ENCODE measurements at places on chromosomes 1 and 21. TPM values are rescaled to one million over a fixed set of nuclear protein-coding genes. Genes with fewer than 3 reads are reported as not detected.

The ERICH3 gene
- total RNA-seq, result not detected

- no peak for DNase-seq
These were observed 353.2 kb downstream of the NTNG1 start for GRCh38 chr1:107494061-107494460.

GRCh38 chr1:174786760-174787159 lies 213.0 kb upstream of the CACYBP start:
- DNase-seq, result no peak

- no peak for DNase-seq
These were observed 455 bp downstream of the UCHL5 start for GRCh38 chr1:193058529-193059281.

GRCh38 chr1:27602462-27603308 lies 1.3 kb downstream of the AHDC1 start:
- no peak for DNase-seq

GRCh38 chr1:247165674-247166073 lies 6.1 kb downstream of the ZNF124 start:
- no peak for DNase-seq

The HTR6 gene
- not detected for total RNA-seq

The LCE1C gene
- not detected for total RNA-seq

The NFASC gene
- total RNA-seq, result not detected

The PANK4 gene
- total RNA-seq, result 20.5 TPM

GRCh38 chr1:165816826-165817497 lies 10.5 kb upstream of the UCK2 start:
- DNase-seq, result no peak

DNA sequence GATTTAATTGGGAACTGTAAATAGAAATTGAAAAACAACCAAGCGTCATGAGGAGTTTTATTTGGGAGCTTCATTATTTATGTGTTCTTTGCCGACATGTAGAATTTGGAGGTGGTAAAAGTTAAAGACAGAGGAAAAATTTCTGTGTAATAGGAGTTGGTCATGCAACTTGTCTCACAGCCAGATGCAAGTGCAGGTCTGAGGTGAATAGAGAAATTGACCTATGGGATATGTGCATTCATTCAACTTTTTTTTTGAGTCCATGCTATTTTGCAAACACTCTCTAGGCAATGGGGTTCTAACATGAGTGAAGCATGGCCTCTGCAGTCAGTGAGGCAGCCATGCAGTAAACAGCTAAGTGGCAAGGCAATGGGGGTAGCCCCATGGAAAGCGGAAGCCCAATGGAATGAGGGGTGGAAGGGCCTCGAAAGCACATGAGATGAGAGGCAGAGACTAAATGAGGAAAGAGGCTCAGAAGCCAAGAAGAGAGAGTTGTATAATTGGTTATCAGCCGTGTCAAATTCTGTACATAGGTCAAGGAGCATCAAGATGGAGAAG lies 56.4 kb upstream of the NRIP1 start:
- no peak for DNase-seq

- DNase-seq, result no peak
These were observed 26.6 kb downstream of the SMAP2 start for GRCh38 chr1:40399984-40400704.

- no peak for DNase-seq
These were observed 69.6 kb downstream of the DMAP1 start for GRCh38 chr1:44282704-44283426.

- no peak for DNase-seq
These were observed 703.2 kb downstream of the MRPL39 start for GRCh38 chr21:24903994-24904635.

GRCh38 chr1:67626861-67627235 lies 58.2 kb upstream of the GADD45A start:
- no peak for DNase-seq

The GBP6 gene
- not detected for total RNA-seq

DNA sequence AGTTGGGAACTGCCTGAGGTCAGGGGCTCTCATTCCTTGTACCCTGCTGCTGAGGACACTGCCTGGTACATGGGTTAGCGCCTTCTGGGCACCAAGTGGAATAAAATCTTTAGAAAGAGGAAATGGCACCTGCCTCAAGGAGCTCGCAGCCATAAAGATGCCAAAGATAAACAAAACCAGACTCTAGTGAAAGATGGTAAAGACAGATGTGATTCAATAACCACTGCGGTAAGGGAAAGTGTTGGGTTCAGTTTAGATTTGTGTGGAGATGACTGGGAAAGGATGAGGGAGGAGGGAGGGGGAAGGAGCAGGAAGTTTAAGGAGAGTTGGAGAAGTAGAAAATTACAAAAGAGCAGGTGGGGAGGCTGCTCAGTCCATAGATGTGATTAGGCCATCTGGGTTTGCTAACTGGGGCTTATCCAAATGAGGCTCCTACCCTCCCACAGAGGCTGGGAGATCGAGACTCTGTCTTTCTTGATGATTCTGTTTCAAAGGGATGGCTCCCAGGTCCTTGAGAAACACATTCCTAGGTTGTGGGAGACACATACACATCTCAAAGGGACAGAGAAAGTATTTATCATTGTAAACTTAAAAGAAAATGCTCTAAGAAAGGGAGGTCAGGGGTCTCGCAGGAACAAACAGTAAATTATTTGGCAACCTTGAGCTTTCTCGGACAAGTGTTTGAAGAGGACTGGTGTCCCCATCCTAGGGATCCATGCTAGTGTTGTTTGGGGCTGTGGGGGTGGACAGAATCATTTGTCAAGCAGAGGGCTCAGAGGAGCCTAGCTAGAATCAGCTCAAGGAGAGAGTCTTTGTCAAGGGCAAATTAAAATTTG lies 65.7 kb upstream of the MORC3 start:
- DNase-seq, result no peak

- no peak for DNase-seq
These were observed 701 bp upstream of the MUTYH start for GRCh38 chr1:45340816-45341466.

- no peak for DNase-seq
These were observed 248.1 kb upstream of the RAB4A start for GRCh38 chr1:229022595-229023333.

GRCh38 chr1:64601207-64601606 lies 131.3 kb downstream of the CACHD1 start:
- DNase-seq, result no peak

The HEYL gene
- total RNA-seq, result 11.8 TPM

DNA sequence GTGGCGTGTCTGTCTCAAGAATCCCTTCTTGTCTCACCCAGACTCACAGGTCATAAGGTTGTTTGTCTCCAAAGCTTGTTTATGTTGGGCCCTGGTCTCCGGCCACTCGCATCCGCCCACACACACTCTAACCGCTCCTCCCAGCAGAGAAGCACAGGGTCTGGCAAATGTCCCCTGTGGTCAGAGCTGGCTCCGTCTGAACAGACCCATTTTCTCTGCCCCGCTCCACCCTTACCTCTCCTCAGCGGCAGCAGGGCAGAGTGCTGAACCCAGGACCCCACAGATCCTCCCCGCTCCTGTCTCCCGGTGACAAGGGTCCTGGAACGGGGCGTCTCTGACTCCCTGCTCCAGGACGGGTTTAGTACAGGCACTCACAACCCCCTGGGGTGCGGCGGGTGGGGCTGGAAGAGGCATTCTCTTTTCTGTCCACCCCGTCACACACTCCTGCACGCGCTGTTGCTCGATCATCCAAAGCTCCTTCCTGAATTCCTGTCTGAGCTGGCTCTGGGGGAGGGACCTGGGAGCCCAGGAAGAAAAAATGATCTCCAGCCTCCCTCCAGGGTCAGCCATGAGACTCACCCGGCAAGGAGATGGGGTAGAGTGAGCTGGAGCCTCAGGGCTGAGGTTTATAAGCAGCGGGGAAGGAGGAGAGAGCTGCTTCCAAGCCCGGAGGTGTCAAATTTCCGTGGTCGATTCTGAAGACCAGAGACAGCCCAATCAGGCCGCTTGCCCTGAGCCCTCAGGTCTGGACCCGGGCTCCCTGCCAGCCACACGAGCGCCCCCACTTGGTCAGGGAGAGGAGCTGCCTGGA lies at the start of gene S100A13:
Gene S100A13, minus strand, starts transcription at position 602 of the 811 bp plus-strand sequence. CDS start 1,033 bp downstream, outside the sequence.
- peak; percentile 92 for DNase-seq

- no peak for DNase-seq
These were observed 21.9 kb downstream of the MCOLN2 start for GRCh38 chr1:84975035-84975434.

The MSH4 gene
- 0.20 TPM for total RNA-seq

GRCh38 chr1:24857507-24858133 lies 72.5 kb downstream of the RUNX3 start:
- no peak for DNase-seq

GRCh38 chr1:51750218-51750617 lies 128.3 kb downstream of the NRDC start:
- no peak for DNase-seq

The PTGFR gene
- total RNA-seq, result 2.0 TPM

DNA sequence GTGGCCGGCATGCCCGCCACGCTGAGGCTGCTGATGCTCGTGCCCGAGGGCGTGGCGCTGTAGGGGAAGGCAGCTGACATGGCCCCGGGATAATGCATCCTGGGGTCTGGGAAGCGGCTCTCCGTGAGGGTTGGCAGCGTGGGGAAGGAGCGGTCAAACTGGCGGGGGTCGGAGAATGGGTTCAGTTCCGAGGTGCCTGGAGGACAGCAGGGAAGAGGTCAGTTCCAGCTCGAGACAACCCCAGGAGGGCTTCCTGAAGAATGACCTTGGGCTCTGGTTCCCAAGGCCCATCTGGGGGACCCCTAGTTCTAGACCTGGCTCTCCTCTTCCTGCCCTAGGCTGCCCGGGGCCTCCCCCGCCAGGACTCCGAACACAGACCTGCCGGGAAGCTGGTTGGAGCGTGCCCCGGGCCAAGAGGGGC lies 27.6 kb downstream of the RUNX3 start:
- DNase-seq, result no peak

DNA sequence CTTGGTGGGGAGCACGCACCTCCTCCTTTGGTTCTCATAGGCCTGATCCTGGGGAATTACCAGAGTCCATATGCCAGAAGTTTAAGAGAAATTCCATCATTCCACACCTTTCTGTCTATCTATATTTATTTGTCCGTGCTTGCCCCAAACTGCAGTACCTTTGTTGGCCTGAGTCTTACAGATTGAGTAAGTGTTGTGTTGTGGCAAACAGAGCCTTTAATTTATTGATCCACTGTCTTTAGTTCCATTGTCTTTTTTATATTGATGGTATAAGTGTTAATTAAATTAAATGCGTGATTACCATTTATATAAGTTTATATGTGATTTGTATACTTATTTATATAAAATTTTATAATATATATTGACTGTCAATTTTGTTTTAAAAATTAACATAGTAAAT lies 4.9 kb downstream of the SH3BGR start:
- no peak for DNase-seq

- DNase-seq, result no peak
These were observed 3.4 kb downstream of the SELL start for GRCh38 chr1:169707912-169708604.

DNA sequence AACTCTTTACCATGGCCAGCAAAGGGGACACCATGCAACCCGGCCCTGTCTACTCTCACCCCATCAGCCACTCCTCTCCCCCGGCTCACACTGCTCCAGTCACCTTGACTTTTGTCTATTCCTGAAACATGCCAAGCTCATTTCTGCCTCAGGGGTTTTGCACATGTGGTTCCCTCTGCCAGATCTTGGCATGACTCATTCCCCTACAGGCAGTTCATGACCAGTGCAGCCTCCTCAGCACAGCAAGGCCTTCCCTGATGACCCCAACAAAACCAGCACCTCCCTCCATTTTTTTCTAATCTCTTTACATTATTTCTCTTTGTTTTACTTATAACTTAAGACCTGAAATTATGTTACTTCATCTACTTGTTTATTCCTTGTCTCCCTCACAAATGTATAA lies 58.6 kb upstream of the GJB5 start:
- DNase-seq, result no peak

DNA sequence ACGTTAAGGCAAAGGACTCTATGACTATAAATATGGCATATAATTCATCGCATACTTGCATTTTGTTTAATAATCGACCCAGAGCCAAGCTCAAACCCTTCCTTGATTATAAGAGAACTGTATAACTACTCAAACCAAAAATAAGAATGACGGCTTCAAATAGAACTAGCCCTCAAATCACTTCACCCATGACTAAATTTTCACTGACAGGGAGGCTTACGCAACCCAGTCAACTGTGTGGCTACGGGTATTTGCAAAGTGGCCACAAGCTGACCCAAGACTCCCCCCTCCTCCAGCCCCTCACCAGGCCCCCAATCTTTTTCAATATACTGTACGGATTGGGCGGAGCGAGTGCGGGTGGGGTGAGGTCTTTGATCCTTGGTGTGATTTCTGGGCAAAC lies 268.3 kb downstream of the ASTN1 start:
- no peak for DNase-seq

GRCh38 chr1:225877580-225877979 lies 4.6 kb downstream of the TMEM63A start:
- DNase-seq, result peak; percentile 76

DNA sequence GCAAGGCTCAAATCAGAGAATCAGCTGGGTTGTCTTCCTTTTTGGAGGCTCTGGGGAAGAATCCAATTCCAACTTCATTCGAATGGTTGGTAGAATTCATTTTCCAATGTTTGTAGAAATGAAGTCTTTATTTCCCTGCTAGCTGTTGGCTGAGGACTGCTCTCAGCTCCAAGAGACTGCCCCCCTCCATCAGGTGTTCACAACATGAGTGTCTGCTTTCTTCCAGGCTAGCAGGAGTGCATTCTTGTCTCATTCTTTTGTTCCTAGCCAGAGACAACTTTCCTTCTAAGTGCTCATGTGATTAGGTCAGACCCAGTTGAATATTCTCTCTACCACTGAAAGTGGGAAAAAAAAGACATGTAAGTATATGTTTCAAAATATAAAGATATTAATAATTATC lies 95.2 kb downstream of the HLX start:
- DNase-seq, result no peak

- DNase-seq, result no peak
These were observed 116.8 kb upstream of the TMPRSS2 start for GRCh38 chr21:41624674-41625310.

GRCh38 chr1:56289260-56289659 lies 290.1 kb downstream of the PLPP3 start:
- no peak for DNase-seq

GRCh38 chr1:222712253-222713090 lies at the start of the genes AIDA and BROX:
Gene AIDA, minus strand, starts transcription at chr1:222712491. Its CDS starts 174 bp downstream, at chr1:222712317.
Gene BROX, plus strand, starts transcription at chr1:222712564. Its CDS starts 3,136 bp downstream, at chr1:222715700.
- peak; percentile 96 for DNase-seq

GRCh38 chr1:109639841-109640184 lies 16.1 kb upstream of the GSTM4 start:
- DNase-seq, result peak; percentile 57
